Stimulated activated CD8-positive, alpha-beta memory T cell treated with anti-CD3 and anti-CD28 coated beads, Interleukin-7, amount 100 ng/mL, for 1 hour (primary cell): ENCODE measurements at places on chromosomes 1 and 21.

GRCh38 chr1:105544475-105544874, 1512.0 kb upstream of the PRMT6 start:
- DNase-seq, result no peak

DNA sequence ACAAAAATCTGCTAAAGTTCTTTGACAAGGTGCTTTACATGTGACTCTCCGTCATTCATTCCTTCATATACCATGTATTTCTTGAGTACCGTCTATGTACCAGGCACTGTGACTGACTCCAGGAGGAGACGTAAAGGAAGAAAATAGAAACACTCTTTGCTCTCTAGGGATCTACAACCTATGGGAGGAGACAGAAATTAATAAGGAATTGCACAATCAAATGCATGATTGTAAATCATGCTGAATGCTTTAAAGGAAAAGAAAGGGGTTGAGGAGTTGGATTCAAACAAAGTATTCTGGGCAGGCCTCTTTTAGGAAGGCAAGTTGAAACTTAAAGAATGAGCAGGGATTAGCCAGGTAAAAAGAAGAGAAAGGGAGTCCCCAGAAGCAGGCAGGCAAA, 239.1 kb upstream of the FGGY start:
- no peak for DNase-seq

GRCh38 chr1:184513966-184514365, 127.1 kb downstream of the C1orf21 start:
- no peak for DNase-seq

- peak; percentile 22 for DNase-seq
Measured at GRCh38 chr1:150168960-150169601, 19.4 kb downstream of the PLEKHO1 start.

DNA sequence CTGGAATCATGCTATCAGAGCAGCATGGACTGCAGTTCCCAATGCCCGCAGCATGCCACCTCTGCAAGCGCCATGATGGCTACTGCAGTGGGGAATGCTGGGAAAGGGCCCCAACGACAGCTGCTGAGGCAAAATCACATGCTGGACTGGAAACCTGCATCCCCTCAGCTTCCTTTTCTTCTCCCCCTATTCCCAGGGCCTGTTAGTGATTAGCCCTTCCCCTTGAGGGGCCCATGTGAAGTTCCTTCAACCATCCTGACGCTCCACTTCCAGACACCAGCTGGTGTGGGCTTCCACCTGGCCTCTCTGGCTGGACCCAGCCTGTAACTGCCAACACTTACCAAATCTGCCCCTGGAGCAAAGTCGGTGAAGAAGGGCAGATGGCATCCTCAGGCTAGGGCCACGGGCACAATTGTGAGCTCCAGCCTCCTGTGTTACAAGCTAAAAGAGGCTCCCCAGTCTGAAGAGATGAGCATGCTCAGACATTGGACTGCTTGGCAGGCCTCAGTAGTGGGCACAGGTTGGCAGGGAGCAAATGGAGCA, 22.1 kb upstream of the SDC3 start:
- no peak for DNase-seq

- no peak for DNase-seq
Measured at GRCh38 chr1:31802190-31803150, 13.4 kb downstream of the SPOCD1 start.

DNA sequence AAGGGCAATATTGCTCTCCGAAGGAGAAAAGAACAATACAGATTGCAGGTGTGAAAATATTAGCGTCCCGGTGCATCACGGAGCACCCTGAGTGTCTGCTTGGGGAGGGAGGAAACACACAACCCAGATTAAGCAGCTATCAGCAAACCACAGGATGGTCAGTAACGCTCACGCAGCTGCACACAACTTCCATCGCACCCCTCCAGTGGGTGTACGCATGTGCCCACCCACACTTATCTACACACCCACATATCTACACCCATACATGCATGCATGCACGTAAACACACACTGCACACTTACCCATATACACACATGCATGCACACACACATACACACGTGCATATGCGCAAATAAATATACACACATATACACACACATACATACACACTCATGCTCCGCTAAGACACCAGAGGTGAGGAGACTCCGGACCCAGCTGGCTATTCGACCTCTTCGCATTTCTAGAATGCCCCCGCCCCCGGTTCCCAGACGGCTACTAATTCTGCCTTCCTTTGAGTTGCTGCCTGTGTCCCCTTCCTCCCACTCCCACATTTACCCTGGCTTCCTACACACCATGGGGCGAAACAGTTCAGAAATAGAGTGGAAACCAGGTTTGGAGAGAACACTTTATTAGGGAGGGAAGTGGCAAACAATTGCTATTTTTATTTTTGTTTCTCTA, 26.2 kb downstream of the ITPKB start:
- DNase-seq, result no peak

DNA sequence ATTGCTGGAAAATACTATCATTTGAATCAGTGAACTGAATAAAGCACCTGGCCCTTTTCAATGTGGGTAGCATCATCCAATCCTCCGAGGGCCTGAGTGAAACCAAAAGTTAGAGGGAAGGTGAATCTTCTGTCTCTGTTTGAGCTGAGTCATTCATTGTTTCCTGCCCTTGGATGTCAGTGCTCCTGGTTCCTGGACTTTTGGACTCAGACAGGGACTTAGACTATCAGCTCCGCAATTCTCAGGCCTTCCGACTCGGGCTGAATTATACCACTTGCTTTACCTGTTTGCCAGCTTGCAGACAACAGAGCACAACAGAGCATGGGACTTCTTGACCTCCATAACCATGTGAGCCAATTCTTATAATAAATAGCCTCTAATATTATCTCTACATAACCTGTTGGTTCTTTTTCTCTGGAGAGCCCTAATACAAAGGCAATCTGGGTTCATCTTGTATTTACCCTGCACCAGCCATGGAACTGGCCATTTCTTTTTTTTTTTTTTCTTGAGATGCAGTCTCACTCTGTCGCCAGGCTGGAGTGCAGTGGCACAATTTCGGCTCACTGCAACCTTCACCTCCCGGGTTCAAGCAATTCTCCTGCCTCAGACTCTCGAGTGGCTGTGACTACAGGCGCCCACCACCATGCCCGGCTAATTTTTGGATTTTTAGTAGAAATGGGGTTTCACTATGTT, 19.2 kb upstream of the VASH2 start:
- no peak for DNase-seq

DNA sequence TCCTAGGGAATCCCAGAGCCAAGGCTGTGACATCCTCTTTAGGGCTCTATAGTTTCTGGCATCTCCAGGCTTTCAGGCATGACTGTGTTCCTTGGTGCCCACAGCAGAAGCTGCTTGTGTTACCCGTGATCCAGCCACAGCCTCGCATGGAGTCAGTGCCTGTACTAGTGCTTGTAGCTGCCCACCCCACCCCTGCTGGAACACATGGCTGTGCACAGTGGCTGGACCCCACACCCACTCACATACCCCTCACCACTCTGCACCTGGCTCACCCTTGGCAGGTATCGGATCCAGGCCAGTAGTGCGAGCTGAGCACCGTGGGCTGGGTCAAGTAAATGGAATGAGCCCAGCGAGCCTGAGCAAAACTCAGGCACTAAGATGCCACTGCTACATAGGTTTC, 934.7 kb upstream of the PRMT6 start:
- no peak for DNase-seq

- DNase-seq, result no peak
Measured at GRCh38 chr1:24934310-24935195, 4.5 kb upstream of the RUNX3 start.
